Tibial nerve (tissue), 4 donors: ENCODE measurements at places on chromosomes 3 and 15.
A peak's percentile ranks its signal among the peaks of the same experiment; 100 is the strongest.

GRCh38 chr3:107663266-107663665 is 140.5 kb downstream of the BBX start:
- no peak for DNase-seq

DNA sequence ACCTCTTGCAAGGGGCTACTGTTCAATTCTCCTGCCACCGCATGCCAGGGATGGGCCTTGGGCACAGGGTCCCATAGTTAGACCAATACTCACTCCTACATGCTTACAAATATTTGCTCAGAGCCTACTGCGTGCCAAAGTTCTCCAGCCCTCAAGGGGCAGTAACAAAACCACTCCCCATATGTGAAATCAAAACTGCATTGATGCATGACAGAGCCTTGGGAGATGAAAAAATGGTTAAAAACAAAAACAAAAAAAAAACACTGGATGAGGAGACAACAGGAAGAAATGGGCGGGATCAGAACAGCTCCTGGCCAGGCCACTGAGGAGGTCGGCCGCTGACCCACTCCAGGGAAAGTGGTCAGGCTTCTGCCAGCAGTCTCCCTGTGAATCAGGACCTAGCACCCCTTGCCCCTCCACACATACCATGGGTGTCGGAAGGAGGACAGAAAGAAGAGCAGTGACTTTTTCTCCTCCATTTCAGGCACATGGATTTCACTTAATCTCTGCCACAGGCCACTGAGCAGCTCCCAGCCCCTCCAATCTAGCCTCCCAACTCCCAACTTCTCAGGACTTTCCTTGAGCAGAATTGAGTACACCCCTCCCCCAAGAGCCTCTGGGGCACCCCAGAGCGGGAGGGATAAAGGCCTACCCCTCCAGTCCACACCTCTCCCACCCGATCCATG is 2.8 kb downstream of the PLXNB1 start:
- DNase-seq, result no peak

- DNase-seq, result peak; percentile 18
These were observed 218.4 kb upstream of the MLF1 start for GRCh38 chr3:158352551-158352950.

GRCh38 chr3:56118968-56119367 is 349.3 kb downstream of the ERC2 start:
- DNase-seq, result no peak

GRCh38 chr3:60073942-60074341 is 1024.1 kb upstream of the CFAP20DC start:
- DNase-seq, result no peak

DNA sequence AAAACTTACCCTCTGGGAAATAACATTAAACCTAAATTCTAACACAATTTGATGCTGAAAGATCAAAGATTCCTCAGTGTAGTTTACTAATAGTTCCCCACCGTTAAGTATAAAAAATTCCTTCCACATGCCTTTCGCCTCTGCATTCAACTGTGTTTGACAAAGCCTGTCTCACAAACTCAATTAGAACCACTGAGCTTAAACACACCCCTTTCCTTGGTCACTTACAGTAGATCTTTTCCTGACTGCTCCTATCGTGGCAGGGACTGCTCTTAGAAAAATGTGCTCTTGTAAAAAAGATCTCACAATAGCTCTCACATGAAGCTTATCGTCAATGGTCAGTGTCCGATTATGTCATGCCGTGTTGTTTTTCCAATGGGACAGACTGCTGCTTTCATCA is 8.9 kb upstream of the KBTBD8 start:
- DNase-seq, result no peak

- DNase-seq, result peak; percentile 29
These were observed 1.8 kb upstream of the SCN5A start for GRCh38 chr3:38651153-38651789.

GRCh38 chr15:49452595-49452994 is 29.6 kb downstream of the FGF7 start:
- no peak for DNase-seq
